ENCODE measurements at places on chromosomes 6 and 20.
A peak's percentile ranks its signal among the peaks of the same experiment; 100 is the strongest.

GRCh38 chr6:56986611-56987010 lies 31.7 kb downstream of the BEND6 start:
- no peak for DNase-seq

- no peak for DNase-seq
Measured at GRCh38 chr20:37233548-37234253, 27.9 kb downstream of the GHRH start.

- no peak for DNase-seq
Measured at GRCh38 chr20:19344341-19344740, 131.9 kb downstream of the SLC24A3 start.

DNA sequence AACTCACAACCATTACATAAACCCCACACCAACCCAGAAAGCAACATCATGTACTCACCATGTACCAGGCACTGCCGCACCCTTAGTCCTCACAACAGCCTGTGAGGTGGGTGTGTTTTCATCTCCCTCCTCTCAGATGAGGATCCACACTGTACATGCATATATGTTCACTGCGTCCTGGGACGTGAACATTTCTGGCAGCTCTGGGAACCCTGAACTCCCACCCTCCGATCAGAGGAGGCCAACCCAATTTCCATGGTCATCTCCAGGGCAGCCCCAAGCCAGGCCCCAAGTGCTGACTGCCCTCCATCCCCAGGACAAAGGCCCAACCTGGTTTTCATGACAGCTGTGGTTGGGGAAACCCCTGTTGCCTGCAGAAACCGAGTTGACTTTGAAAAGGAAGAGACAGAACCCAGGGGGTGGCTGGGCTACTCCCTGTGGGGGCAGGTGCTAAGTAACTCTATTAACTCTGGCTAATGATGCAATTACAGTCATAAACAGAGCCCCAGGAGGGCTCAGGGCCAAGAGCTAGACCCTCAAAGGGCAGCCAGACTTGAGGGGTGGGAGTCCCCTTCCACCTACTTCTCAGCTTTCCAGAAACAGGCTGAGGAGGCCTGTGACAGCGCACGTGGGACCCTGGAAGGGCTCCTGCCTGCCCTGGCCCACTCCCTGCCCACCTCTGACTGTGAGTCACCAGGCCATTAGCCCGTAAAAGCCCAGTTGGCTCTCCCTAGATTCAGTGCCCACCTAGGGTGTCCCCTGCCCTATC lies 2.6 kb downstream of the TFEB start:
- peak; percentile 91 for DNase-seq

DNA sequence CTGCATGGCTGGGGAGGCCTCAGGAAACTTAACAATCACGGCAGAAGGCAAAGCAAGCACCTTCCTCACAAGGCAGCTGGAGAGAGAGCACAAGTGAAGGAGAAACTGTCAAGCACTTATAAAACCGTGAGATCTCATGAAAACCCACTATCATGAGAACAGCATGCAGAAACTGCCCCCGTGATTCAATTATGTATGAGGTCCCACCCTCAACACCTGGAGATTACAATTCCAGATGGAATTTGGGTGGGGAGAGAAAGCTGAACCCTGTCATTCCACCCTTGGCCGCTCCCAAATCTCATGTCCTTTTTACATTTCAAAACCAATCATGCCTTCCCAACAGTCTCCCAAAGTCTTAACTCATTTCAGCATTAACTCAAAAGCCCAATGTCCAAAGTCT lies 107.2 kb upstream of the ECI2 start:
- DNase-seq: no peak

DNA sequence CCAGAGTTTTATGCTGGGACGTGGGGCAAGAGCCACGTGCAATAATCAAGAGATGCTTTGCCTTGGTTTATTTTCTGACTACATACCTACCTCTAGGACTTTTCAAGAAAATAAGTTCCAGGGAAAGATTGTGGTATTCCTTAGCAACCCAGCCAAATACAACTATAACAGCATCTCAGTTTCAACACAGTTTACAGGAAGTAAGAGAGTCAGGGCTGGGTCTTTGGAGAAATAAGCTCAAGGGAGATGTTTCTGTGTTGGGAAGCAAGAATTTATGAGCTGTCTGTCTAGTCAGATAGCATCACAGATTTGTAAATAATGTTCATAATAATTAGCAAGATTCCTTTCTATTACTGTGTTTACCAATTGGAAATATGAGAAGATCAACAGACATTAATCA lies 35.1 kb downstream of the MAP3K5 start:
- DNase-seq: peak; percentile 73

DNA sequence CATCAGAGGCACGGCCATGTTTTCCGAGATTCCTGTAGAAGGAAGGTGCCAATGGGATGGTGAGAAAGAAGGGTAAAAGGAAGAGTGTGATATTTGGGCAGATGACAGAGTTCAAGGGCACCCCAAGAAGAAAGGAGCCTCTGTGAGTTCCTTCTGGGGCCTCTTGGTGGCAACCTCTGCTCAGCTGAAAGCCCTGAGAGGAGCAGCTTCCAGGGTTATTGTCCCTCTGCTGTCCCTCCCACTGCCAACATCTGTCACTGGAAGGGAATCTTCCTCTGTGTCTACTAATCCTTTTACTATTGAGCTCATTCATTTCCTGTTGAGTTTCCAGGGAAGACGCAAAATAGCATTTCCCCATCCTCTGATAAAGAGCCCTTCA lies 40.0 kb upstream of the KCNK16 start:
- no peak for DNase-seq

DNA sequence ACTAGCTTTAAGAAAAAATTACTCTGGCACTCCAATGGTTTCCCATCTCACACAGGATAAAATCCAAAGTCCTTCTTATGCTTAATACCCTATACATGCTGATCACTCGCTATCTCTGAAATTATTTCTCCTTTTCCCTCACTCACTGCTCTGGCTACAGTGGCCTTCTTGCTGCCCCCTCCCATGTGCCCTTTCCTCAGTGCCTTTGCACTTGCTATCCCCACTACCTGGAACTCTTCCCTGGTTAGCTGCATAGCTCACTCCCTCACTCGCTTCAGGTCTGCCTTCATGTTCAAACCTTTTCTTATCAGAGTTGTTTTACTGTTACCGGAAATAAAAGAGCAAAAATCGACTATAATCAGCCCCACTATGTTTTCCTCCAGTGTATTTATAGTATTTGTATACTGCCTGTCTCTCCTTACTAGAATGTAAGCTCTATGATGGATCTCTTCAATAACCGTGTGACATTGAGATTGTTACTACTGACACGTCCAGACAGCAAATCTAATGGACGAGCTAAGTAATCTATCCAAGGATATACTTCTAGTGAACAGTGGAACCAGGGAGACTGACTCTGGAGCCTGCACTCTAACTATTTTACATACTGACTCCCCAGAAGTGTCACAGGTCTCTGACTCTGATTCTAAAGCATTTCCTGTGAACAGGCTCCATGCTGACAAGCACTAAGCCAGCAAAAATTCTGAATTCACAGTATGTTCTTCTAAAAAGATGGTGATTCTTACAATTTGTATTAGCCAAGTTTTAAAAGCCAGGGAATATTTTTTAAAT lies 25.1 kb downstream of the FKBP5 start:
- DNase-seq: peak; percentile 54

- no peak for DNase-seq
Measured at GRCh38 chr6:138291849-138292181, 73.5 kb upstream of the PBOV1 start.

GRCh38 chr6:27295301-27296079 lies 16.6 kb downstream of the POM121L2 start:
- DNase-seq: peak; percentile 61

DNA sequence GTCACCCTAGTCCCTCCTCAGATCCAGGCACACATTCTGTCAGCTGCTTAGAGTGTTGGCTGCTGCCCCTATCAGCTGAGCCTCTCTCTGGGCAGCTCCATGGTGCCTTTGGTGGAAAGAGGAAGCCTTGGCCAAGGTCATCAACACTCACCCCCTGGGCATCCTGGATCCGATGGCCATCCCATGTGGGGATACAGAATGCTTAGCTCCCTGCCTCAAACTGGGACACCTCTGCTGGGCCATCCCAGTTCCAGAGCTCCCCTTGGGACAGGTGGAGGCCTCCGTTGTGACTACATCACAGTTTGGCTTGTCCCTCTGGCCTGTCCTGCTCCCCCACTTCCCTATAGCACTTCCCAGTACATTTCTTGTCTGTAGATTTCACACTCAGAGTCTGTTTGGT lies 45.6 kb downstream of the TOX2 start:
- DNase-seq: no peak

DNA sequence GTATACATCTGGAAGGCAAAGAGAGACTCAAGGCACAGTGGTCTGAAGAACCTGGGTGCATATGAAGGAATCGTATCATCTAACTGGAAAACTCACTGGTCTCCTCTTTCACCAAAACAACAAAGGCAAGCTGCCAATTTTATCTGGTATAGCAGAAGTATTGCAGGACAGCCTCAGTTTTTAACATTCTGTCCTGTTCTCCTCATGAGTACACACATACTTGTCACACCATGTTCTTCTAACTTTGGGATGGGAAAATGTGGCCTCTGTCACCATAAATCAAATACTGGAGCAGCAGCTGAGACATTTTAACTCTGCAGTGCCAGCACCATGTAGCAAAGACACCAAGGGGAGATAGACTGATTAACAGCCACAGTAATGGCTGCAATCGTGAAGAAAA lies 199.1 kb upstream of the CNR1 start:
- no peak for DNase-seq

DNA sequence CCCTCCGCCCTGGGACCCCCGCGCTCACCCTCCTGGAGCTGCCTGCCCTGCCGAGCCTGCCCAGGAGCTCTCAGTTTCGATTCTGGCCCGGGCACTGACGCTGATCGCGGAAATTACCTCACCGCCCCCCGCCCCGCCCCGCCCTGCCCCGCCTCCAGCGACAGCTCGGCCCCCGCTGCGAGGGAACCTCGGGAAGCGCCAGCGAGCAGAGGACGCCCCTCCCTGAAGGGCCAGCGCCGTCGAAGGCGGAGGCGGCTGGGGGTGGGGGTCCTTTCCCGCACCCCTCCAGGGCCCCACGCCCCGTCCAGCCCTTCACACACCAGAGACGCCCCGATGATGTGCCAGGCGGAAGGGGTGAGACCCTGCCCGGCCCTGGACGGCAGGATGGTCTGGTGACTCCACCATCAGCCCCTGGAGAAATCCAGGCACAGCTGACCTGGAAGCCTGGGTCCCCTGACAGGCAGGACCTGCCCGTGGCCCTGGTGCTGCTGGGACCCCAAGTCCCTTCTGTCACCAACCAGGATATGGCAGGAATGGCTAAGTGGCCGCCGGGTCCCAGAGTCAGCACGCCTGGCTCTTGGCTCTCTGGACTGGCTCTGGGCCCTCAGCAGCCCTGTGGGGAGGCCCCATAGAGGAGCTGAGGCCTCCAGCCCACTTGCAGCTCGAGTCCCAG lies at the start of gene HELZ2:
HELZ2 (minus strand) TSS at position 84 of the 673 bp plus-strand sequence. CDS start 1,854 bp downstream, outside the sequence.
- peak; percentile 32 for DNase-seq

DNA sequence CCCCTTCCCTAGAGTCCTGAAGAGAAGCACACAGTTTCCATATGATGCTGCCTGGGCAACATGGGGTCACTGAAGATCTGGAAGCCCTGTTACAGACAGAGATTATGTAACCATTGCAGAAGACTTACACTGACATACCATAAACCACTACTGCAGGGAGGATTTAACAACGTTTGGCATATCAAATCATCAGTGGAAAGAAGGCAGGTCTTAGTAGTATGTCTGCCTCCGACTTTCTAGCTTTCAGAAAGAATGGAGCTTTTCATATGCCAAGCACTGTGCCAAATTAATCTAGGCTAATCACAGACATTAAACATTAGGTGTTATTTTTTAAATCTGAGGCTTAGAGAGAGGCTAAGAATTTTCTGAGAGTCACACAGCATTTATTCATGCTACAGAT lies 144.3 kb downstream of the ADGRB3 start:
- no peak for DNase-seq

- DNase-seq: no peak
Measured at GRCh38 chr20:60372822-60373221, 414.6 kb downstream of the CDH26 start.

DNA sequence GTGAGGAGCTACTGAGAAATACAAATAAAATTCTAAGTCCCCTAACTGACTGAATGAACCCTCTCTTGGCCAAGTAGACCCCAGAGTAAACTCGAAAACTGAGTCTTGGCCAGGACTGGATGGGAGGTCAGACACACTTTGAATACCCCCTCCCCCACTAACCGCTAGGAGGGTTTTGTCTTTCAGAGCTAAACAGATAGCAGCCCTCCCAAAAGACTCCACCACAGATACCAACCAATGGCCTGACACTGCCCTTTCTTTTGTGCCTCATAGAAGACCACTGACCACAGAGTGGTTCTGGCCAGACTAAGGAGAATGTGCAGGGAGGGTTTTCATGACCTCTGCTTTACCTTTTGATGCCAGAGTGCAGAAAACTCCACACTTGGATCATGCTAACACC lies 42.1 kb downstream of the SPACA1 start:
- DNase-seq: no peak

- peak; percentile 76 for DNase-seq
Measured at GRCh38 chr6:144104898-144105487, 9.6 kb upstream of the SF3B5 start.

DNA sequence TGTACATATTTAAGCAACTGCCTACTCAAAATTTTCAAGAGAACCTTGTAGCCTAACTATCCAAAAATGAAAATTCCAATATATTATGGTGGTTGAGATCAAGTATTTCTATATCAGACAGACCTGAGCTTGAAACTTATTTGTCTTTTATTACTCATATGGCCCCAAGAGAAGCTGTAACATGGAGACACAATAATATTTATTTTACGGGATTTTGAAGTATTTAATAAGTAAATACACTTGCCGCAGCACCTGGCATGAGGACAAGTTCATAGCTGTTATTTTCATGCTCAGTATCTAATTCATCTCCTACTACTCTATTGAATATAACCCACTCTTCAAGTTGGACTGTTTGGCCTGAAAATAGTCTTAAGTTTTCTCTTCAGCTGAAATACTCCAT lies 28.0 kb downstream of the PTPRK start:
- no peak for DNase-seq

DNA sequence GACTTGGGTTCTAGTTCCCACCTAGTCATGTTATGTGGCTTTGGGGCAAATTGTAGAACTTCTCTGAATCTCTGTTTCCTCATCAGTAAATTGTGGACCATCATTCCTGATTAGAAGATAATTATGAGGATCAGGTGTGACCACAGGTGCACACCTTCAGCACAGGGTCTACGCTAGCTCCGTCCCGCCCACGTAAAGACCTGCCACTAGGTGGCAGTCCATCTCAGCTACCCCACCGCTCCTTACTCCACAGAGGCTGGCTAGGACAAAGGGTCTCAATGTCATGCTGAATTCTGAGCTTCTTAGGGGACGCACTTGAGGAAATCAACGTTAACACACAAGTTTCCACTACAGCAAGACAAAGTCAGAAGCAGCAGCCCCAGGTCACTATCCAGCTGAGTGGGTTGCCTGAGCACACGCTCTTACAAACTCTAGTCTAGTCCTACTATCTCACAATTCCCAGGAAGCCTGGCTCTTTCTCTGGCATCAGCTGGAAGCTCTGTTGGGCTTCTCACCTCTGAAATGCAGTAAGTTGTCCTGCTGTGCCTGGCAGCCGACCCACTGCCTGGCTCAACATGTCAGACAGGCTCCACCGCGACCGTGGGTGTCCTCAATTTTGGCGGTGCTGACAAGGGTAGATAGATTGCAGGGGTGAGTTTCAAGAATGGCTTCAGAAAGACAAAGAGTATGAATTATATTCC lies 2.0 kb upstream of the PLCG1 start:
- DNase-seq: no peak

GRCh38 chr20:18831830-18832499 lies 18.4 kb downstream of the SCP2D1 start:
- DNase-seq: peak; percentile 95

- no peak for DNase-seq
Measured at GRCh38 chr20:57767441-57767840, 57.6 kb upstream of the PMEPA1 start.

GRCh38 chr6:157125531-157125930 lies 197.8 kb downstream of the TMEM242 start:
- DNase-seq: no peak
